ENCODE measurements at places on chromosomes 7 and 10.

- no peak for DNase-seq
Observed at GRCh38 chr7:141286522-141286921, 212.7 kb downstream of the TMEM178B start.

GRCh38 chr10:29841724-29842649, 207.2 kb upstream of the SVIL start:
- DNase-seq: peak; percentile 73

- DNase-seq: no peak
Observed at GRCh38 chr7:139915864-139916716, 87.0 kb downstream of the TBXAS1 start.

DNA sequence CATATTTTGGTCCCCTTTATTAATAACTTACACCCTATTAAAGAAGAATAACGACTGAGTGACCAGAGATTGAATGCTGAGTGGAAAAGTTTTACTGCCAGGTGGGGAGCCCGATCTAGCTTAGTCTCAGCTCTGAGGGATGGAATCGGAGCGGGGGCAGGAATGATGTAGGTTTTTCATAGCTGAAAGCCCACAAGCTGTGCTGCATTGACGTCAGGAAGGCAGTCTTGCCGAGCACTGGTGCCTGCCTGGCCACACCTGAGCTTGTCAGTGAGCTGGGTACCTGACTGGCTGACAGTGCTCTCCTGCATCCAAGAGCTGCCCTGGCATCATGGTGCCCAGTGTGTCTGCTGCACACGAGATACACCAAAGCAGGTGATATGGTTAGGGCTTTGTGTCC, 34.8 kb downstream of the GRK5 start:
- DNase-seq: no peak

GRCh38 chr10:17422931-17423330, 31.5 kb downstream of the ST8SIA6 start:
- DNase-seq: no peak

DNA sequence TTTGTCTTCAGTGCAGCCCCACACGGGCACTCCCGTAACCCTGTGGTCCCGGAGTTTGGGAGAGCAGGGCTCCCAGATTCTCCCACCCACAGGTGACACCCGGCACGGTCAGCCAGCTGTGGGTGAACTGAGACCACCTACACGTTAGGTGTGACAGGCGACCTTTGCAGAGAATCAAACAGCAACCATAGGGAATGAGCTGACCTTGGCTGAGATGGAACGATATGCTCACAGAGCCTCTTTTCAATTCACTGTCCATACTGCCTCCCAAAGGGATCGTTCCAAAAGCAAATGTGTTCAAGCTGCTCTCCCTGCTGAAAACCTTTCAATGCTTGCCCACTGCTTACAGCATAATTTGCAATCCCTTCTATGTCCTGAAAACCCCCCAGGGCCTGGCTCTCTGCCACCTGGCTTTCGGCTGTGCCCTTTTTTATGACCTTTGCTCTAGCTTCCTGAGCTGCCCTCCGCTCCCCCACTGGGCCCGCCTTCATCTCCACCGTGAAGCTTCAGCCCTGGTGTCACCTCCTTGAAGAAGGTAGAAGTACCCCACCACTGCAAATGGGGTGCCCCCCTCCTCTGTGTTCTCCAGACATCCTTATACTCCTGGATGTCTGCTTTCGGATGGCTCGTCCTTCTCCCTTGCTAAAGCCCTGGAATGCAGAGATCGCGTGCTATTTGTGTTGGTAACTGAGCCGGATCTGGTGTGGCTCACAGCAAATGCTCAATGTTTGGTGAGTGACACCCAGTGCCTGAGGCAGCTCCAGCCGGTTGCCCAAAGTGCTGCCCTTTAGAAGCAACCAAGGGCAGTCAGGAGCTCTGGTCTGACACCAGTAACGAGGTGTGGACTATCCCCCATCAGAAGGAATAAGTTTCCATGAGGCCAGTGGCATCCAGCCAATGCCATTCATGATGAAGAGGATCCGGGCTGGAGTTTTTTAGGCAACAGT, 90.4 kb downstream of the KIAA1549 start:
- no peak for DNase-seq

DNA sequence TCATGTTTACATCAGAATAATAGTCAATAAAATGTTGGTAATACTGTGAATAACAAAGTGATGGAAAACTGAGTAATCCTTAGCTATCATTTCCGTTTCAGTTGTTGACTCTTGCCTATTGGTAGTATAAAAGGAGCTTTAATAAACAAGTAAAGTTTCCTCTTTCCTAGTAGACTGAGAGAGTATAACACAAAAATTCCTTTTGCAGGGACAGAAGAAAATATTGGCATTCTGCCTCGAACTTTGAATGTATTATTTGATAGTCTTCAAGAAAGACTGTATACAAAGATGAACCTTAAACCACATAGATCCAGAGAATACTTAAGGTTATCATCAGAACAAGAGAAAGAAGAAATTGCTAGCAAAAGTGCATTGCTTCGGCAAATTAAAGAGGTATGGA, 9.4 kb downstream of the KIF20B start:
- DNase-seq: no peak

- DNase-seq: no peak
Observed at GRCh38 chr7:74424291-74424880, 29.3 kb upstream of the GTF2IRD1 start.

GRCh38 chr7:17524746-17525145, 226.3 kb downstream of the AHR start:
- no peak for DNase-seq

- no peak for DNase-seq
Observed at GRCh38 chr10:70832852-70833528, 17.2 kb downstream of the SGPL1 start.

- no peak for DNase-seq
Observed at GRCh38 chr7:29749701-29750321, 56.5 kb upstream of the WIPF3 start.

- no peak for DNase-seq
Observed at GRCh38 chr10:48506147-48506917, 98.5 kb downstream of the ARHGAP22 start.

DNA sequence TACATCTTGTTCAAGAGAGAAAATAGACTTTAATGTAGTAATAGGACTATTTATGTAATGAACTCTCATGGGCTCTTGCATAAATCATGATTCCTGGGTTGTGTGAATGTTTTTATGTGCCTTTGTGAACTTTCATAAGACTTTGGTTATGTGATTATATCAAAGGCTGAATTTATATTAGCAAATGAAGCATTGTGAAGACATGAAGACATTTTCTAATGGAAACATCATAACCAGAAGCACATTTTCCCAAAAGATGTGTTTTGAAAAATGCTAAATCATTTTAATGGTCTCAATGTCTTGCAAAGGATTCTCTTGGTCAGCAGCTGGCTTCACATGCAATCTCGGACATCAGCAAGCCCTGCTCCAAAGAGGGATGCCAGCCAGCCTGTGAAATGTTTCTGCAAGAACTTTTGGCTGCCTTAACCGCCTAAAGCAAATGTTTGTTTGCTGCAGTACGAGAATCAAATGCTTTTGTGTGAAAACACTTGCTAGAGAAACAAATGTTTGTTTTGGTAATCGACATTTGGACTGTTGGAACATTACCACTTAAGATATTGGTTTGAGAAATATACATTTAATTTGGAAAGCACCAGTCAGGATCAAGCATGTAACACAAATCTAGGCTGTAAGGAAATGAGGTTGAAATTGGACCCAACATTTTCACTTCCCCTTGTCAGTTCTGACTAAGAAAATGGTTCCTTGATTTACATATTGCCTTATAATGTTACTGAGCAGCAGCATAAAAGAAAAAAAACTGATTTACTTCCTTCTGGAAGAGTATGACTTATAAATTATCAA, 102.1 kb downstream of the RTKN2 start:
- DNase-seq: no peak

- DNase-seq: no peak
Observed at GRCh38 chr7:40965774-40966173, 737.1 kb downstream of the INHBA start.

DNA sequence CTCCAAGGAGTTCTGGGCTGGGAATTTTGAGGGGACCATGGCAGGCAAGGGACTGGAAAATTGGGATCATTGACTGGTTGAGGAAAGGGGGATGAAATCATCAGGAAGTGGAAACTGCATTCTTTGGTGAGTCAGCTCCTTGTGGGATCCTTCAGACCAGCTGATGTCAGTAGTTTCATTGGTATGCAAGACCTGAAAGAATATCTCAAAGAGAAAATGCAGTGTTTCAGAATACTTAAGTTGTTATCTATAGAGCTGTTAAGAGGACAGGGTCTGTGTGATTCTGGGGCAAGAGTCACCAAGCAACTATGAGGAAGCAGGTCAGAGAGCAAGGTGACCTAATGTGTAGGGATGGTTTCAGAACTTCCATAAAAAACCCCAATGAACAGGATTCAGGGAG, 595.9 kb upstream of the AUTS2 start:
- no peak for DNase-seq

DNA sequence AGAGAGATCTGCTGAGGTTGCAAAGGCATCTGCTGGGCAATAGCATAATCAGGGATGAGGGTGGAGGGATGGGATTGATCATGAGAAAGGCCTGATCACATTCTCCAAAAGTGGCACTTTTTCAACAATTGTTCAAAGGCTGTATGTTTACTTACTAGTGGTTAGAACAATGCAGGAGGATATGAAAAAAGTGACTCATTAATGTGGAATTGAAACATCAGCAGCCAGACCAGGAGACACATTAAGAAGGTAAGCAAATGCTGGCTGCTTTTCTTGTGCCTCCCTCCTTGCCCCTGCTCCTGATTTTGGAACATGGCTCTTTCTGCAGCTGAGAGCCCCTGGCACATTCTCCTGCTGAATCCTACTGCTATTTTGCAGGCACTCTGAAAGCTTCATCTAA, 63.5 kb downstream of the FAM204A start:
- DNase-seq: no peak

DNA sequence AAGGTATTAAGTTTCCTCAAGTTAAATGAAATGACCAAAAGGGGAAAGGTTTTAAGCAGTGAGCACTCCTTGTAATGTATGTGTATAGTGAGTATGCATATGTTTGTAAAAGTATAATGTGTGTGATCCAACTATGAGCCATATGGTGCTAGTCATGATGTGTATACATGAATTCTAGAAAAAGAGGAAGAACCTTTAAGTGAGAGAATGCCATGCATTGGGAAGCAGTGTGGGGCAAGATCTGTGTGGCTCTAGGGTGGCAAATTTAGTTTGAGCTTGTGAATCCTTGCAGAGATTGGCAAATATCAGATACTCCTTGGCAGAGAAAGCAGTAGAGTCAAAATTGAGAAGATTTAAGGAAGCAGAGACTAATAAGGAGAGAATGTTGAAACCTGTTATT, 435.0 kb downstream of the AUTS2 start:
- DNase-seq: no peak

DNA sequence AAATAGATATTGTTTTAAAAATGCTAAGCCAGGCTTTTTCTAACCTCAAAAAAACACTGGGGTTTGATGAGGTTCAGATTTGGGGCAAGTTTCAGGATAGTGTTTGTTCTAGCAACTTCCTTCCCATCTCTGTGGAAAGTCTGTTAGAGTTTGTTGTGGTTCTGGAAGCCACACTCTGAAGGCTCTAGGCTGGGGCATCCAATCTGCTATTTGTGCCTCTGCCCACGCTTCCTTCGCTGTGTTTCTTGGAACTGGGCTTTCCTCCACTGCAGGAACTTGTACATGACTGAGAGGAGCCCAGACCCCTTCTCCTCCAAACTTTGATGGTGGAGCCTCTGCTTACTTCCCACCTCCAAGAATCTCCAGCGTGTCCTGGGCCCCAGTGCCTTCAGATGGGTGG, 108.5 kb upstream of the SLC25A13 start:
- no peak for DNase-seq

DNA sequence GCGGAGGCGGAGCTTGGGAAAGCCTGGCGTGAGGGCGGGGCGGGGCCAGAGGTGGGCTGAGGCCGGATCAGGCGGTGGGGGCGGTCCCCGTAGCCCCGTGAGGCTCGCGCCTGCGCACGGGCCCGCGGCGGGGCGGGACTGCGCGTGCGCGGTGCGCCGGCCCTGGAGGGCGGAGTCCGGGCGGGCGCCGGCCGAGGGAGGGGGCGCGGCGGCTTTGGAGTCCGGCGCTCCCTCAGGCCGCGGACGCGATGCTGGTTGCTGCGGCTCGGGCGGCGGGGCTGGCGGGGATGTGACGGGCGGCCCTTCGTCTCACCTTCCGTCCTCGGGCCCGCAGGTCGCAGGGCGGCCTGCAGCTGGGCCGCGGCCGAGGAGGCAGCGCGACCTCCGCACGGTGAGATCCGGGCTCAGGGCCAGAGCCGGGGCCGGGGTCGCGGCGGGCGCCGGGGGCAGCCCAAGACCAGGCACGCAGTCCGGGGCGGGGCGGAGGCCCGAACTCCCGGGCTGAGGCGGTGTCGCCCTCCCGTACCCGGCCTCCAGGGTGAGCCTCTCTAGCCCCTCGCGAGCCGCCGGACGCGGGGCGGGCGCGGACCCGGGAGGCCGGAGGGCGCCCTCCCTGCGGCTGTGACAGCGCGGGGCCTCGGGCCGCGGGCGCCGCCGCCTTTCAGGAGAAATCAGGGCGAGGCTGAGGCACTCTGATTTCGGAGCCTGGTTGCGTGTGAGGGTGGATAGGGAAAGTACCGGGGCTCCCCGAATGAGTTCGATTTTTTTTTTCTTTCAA, at the start of gene CCSER2:
CCSER2 (plus strand) TSS at position 172 of the 778 bp plus-strand sequence. CDS start 42,464 bp downstream, outside the sequence.
- no peak for DNase-seq

GRCh38 chr7:151018421-151019129, 5.7 kb downstream of the ATG9B start:
- DNase-seq: no peak

DNA sequence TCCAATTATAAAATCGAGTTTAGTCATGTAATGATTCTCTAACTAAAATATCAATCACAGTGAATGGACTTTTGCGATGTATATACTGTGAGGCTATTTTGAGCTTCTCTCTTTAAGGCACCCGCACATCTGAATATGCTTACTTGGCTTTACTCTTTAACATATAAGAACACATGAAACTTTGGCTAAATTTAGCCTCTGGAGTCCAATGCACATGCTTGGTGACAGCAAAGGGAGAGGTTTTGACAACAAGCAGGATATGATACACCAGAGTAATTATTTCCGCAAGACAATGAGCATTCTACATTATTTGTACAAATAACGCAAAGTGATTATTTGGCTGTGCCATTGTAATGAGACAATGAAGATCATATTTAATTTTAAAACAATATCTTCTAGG, 72.4 kb downstream of the ARID5B start:
- DNase-seq: no peak

DNA sequence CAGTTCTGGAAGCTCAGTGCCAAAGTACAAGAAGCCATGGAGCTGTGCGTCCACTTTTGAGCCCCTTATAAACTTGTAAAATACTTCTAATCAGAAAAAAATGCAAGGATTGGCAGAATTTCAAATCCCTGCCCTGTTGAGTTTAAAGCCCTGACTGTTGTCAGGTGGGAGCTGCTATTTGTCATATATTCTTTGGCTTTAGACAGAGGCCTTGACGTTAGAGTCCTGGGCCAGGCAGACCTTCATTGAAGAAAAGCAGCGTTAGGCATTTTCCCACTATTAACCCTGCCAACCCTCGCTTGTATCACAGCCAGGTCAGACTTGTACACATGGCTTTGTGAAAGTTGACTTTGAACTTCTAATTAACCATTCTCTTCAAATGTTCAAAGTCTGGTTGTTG, 155.4 kb downstream of the TWIST1 start:
- no peak for DNase-seq

- no peak for DNase-seq
Observed at GRCh38 chr10:116931806-116932205, 73.2 kb downstream of the SHTN1 start.

- no peak for DNase-seq
Observed at GRCh38 chr7:72038022-72038732, 374.0 kb downstream of the CALN1 start.
